Kidney tubule cell (primary cell): ENCODE measurements at places on chromosomes 4 and X.

DNA sequence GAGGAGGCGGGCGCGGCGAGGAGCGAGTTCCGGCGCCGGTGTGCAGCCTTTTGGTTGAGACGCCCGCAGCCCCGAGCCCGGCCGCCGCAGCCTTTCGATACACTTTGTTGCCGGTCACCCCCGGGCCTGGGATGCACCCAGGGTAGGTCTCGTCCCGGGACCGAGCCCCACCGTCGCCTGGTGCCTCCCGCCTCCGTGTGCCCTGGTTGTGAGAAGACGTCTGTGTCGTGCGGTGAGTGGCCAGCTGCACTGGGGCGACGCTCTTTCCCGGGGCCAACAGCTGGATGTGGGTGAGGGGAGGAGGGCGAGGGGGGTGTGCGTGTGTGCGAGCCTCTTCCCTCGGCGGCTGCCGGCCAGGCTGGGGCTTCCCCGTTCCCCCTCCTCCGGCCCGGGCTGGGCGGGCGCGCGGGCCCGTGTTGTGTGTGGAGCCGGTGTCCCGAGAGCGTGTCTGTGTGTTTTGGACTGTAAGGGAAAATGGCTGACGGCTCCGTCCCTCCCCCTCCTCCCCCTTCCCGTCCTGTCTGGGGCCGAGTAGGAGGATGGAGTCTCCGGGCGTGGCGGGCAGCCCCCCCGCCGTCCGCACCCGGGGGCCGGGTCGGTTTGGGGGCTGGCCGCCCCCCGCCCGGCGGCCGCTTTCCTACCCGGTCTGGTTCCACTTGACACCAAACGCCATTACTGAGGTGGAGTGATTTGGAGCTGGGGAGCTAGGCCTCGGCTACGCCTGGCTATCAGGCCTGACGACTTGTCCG lies 807 bp downstream of the USP9X start:
- peak; percentile 62 for DNase-seq

GRCh38 chrX:12360986-12361598 lies 222.8 kb downstream of the FRMPD4 start:
- peak; percentile 16 for DNase-seq

DNA sequence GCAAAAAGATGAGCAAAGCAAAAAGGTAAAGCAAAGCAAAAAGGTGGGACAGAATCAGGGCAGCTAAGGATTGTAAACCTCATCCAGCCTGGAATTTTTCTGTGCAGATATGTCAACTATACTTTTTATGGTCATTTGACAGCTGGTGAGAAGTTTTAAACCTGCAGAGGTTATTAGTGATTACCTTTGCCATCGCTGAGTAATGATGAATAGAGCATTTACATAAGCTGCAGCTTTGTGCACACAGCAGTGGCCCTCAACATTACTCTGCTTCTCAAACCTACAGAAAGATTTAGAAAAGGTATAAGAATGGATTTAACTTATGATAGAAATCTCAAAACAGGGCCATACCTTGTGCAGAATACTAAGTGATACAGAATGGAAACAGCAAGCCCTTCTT lies 54.5 kb upstream of the C4orf54 start:
- no peak for DNase-seq

DNA sequence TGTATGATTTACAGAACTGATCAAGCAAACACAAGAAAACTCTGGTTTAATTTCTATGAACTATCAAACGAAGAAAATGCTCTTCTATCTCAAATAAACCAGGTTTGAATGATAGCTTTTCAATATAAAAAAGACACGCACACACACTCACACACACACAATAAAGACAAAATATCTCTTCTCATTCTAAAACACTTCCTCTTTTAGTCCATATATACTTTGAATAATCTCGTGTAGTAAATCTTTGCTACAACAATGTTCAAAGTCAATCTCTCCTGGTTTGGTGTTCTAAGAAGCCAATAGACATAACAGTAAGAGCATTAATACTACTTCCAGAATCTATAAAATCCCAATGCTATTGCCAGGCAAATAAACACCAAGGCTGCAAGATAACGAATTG lies 13.3 kb downstream of the CXCL2 start:
- no peak for DNase-seq

GRCh38 chr4:11904117-11904535 lies 475.4 kb upstream of the HS3ST1 start:
- DNase-seq, result no peak

- no peak for DNase-seq
These were observed 23.5 kb downstream of the TXK start for GRCh38 chr4:48110452-48110978.

DNA sequence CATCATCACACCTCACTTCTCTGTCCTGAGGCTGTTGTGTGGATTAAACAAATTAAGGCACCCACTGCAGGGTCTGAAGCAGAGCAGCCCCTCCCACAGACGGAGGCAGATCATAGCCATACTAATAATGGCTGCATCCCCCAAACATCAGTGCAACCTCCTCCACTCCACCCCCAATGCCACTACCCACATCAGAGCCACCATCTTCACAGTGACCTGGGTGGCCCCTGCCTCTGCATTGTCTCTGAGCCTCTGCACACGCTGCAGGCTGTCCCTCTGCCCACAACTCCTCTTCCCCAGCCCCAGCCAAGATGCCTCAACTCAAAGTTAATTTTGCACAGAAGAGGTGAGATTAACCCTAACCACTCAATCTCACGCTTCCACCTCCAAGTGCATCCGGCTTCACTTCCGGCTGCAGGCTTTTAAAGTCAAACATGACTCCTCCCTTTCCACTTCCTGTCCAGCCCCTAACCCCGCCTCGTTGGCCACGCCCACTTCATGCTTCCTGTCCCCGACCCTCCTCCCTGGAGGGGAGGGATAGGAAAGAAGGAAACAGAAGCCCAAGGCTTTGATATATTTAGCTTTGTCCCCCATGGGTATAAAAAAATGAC lies 22.7 kb downstream of the JAKMIP1 start:
- no peak for DNase-seq

- DNase-seq, result peak; percentile 67
These were observed 292.5 kb downstream of the CHIC1 start for GRCh38 chrX:73855546-73855945.

- no peak for DNase-seq
These were observed 320.7 kb upstream of the PCDH7 start for GRCh38 chr4:30399476-30399875.

DNA sequence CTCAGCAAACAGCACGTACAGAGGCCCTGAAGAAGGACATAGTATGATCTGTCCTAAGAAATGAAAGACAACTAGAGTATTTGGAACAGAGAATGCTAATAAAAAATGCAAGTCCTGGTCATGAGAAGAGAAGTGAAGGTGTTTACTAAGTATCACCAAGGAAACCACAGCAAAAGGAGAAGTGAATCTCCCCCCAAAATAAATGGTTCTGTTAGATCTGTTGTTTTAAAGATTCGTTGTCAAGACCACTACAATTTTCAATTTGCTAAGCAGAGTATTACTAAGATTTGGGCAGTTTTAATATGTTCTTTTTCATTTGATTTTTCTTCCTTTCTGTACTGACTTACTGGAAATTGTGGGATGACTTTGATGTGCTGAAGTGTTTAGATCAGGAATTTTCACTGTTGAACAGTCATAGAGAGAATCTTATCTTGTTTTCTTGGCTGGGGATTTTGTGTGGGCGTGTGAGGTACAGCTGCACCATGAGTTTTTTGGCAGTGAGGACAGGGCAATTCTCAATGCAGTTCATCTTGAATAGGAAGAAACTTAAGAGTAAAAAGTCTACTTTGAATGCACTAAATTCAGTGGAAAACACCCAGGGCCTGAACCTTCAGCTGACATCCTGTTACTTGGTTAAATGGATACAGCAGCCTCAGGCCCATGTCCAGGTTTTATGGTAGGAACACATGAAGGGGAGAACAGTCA lies 132.2 kb downstream of the STIM2 start:
- DNase-seq, result no peak

DNA sequence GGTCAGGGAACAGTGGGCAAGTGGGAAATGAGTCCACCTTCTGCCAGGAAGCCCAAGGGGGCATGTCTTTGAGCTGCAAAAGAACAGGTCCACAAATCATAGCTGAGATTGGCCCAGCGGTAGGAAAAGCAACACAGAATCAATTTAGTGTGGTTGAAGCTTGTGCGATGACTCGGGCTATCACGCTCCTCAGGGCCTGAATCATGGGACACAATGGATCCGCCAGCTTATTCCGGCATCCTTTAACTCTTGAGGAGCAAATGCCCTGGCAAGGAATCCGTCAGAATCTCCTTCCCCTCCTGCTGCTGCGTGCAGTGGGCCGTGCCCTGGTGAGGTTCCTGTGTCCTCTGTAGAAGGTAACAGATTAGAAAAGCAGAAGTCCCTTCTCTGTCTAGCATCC lies 98.0 kb downstream of the RELL1 start:
- DNase-seq, result peak; percentile 41

GRCh38 chr4:10161146-10161545 lies 44.5 kb upstream of the WDR1 start:
- peak; percentile 33 for DNase-seq

GRCh38 chr4:99165978-99166377 lies 21.9 kb upstream of the ADH4 start:
- peak; percentile 27 for DNase-seq

DNA sequence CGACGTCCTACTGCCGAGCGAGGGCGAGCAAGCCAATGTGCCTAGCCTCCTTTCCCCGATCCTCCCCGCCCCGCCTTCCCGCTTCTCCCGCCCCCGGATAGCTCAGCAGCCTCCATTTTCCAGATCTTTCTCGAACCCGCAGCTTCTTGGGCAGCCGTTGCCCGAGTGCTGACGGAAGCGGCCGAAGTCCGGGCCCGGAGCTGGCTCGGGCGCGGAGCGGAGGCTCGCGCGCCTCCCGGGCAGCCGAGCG lies 172 bp upstream of the HSPA4L start:
- DNase-seq, result peak; percentile 94

- DNase-seq, result no peak
These were observed 977.1 kb upstream of the PRKX start for GRCh38 chrX:4690521-4690920.

- no peak for DNase-seq
These were observed 23.3 kb downstream of the UCHL1 start for GRCh38 chr4:41280010-41280409.

DNA sequence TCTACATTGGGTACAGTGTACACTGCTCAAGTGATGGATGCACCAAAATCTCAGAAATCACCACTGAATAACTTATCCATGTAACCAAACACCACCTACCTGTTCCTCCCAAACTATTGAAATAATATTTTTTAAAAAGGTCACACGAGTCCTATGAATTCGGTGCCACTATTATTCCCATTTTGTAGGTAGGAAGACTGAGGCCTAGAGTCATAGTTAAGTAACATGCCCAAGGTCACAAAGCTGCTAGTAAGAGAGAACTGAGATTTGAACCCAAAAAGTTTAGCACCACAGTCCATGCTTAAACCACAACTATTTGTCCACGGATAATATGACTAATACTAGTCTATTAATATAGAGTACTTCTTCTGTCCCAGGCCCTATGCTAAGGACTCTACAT lies 2.7 kb downstream of the ARHGEF6 start:
- DNase-seq, result no peak

DNA sequence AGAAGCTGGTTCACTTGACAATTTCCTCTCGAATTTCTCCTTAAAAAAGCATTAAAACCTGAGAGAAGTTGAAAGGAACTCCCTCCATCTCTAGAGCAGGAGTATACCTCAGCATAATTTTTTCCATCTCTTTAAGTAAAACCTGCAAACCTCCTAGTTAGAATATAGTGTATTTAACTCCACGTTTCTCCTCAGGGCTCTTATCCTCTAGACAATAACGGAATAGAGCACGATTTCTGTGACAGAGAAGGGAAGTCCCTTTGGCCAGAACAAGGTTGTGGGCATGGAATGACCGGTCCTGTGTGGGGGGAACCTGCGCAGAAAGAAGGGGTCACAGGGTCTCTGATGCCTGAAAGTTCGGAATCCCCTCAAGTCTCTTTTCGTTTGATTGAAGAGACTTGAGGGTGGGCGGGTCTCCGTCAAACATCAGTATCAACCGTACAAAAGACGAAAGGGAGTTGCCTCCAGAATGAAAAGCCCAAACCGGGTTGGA lies 697 bp downstream of the ZNF280C start:
- no peak for DNase-seq

DNA sequence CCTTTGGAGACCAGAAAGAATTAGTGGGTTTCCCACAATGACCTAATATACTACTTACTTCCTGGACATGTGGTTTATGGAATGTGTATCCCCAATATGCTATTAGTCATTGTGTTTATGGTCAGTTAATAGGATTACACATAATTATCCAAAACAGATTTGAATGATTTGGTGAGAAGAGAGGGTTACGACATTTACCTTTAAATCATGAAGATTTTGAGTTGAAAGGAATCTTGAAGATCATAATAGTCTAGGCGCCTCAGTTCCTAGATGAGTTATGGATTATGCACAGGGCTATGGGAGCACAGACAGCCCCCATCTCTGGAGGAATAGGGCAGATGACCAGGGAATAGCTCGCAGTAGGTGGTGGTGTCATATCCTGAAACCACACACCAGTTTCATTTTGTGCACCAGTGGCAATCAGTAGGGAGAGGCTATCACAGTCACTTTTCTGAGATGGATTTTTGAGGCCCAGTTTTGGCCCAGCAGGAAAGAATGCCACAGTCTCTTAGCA lies 61.3 kb downstream of the SEPTIN11 start:
- DNase-seq, result peak; percentile 86

DNA sequence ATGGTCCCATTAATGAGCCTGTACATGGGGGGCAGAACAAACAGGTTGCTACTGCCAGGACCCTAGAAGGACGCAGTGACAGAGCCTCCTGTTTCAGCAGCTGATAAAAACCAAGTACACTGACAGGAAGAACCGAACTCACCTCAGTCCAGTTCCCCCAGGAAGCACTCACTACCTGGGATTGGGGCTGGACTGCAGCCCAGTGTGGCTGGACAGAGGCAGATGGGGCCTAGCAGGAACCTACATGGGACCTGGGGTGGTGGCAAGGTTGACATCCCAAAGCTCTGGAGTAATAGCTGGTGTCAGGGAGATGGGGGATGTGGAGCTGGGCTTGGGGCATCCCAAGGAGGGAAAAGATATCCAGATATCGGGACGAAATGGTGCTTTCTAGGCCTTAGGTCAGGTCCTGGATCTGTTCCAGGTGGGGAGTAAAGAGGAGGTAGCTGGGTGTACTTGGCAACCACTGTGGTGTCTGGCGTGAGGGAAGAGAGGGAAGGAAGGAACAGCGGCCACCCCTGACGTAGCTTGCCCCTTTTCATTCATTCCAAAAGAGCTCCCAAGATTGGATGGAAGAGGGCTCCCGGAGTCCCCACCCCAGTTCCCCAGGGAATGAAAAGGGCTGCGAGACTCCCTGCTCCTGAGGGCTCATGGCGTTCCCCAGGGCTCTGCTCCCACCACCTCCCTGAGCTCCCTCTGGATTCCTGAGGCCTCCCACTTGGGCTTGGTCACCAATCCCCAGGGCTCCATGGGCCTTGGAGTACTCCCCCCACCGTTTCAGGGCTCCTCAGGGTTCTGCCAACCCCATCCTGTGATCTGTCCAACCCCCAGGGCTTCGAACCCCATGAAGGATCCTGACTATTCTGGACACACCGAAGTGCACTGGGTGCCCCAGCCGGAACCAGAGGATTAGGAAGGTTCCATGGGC lies 4.5 kb downstream of the EMD start:
- DNase-seq, result no peak

- no peak for DNase-seq
These were observed 404.5 kb downstream of the BCOR start for GRCh38 chrX:39693298-39693697.

GRCh38 chr4:183129675-183130074 lies 30.6 kb downstream of the WWC2 start:
- DNase-seq, result no peak
